Suppressor macrophage treated with lipopolysaccharide for 4 hours (primary cell): ENCODE measurements at places on chromosomes 1 and 21.

DNA sequence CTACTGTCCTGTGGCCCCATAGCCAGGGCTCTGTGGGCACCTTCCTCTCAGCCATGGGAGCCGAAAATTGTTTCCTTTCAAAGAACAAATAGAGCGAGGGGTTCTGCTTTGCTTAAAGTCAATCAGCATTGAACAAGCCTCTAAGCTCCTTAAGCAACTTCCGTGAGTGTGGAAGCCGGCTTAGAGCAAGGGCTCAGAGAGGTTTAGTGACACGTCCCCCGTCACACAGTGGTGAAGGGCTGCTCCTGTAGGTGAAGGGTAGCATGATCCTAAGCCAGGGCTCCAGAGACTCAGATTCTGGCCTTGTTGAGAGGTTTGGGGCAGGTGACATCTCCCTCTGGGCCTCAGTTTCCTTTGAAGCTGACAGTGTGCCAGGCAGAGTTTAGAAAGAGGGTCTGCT is 94.0 kb upstream of the WNT4 start:
- no peak for DNase-seq

DNA sequence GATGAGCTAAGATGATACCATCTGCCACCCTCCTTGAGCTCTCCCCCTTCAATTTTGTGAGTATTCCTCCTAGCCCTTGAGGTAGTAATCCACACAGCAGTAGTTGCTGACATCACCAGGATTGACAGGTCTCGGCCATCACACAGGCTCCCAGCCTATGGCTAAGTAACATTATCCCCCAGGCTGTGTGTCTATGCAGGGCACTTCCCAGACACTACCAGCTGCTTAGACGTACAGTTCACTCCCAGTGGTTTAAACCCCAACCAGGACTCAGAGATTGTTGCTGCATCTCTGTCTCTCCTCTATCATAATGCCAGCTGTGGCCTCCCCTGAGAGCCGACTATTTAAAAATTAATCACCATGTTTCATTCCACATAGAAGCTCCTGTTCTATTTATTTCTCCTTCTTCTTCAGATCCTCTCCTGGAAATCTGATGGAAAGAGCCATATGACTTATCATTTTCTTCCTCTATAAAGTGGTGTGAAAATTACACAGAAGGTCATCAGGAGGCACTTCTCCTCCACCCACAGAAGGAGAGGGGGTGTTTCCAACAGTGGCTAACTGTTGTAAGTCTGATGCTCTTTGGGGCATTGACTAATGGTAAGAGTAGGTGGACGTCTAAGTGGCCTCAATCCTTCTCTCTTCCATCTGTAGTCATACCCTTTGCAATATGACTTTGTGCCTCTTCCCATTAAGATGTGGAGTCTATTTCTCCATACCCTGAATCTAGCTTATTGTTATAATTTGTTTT is 396.3 kb downstream of the SETD4 start:
- DNase-seq: peak; percentile 73

GRCh38 chr1:157469752-157470675 is 82.3 kb downstream of the FCRL5 start:
- peak; percentile 39 for DNase-seq

DNA sequence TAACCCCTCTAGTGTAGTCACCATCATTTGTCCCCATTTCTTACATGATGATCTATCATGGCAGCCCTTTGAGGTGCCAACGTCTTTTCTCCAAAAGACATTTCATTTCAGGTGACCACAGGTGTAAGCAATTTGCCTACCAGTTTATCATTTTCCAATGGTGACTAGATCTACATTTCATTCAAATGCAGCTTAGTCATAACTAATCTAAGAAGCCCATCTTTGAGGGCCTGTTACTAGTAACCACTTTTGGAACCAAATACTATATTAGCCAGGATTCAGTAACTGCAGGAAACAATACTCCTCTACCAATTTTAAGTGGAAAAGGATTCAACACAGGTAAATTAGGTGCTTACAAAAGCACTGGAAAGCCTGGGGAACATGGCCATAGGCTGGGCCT is 30.6 kb upstream of the TMEM54 start:
- DNase-seq: no peak

GRCh38 chr1:248243204-248243603 is 12.0 kb downstream of the OR2M4 start:
- peak; percentile 66 for DNase-seq

DNA sequence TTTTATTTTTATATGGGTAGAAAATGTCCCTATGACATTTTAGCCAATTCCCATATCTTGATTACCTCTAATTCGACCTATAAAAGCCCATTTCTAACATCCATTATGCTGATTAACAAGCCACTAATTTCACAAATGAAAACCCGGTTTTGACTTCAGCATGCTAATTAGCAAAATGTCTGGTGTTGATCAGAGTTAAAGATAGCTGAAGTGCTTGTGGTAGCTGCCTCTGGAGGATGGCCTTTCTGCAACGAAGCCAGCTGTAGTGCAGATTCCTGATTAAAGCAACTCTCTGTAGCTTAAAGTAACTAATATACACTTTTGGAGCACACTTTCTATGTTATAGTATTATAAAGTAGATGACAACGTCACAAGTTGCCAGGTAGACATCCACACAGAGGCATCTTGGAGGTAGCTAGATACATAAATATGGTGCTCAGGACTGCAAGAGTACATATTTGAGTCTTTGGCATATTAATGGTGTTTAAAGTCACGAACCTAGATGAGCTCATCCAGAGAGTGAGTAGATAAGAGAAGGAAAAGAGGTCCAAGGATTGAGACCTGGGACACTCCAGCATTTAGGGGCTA is 239.5 kb downstream of the BRINP2 start:
- no peak for DNase-seq

GRCh38 chr1:17196496-17197185 is 8.3 kb upstream of the PADI1 start:
- no peak for DNase-seq

GRCh38 chr1:211133393-211133835 is 534 bp downstream of the KCNH1 start:
- no peak for DNase-seq

DNA sequence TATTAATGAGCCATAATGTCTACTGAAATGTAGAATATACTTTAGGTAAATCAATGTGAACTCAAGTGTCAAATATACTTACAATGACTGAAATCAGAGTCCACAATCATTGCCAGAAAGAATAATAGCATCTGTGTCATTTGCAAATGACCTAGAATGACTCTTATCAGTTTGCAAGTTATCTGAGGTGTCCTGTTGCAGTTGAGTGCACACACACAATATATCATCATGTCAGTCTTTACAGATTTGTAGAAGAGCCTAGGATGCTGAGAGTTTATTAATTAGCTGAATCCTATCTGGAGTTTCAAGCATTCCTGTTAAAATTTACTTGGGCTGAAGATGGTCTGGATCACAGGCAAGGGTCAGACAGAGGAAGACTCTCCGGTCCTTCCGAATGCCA is 324.0 kb upstream of the GREM2 start:
- no peak for DNase-seq

GRCh38 chr1:3530926-3531818 is 76.7 kb downstream of the ARHGEF16 start:
- peak; percentile 53 for DNase-seq

GRCh38 chr1:52904927-52905698 is 16.4 kb downstream of the ECHDC2 start:
- DNase-seq: no peak

DNA sequence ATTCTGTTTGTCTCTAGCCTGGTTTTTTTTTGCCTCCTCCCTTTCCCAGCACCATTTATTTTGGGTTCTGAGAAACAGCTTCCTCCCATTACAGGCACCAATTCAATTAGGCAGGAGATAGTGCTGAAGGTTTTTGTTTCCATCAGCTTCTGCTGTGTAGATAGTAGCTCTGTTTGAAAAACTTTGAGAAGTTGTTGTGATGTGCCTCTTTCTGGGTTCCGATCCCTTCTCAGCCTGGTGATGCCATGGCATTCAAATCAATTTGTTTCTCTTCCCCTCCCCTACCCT is 109.0 kb downstream of the NFIA start:
- DNase-seq: no peak

- DNase-seq: no peak
These were observed 138.2 kb downstream of the SDCCAG8 start for GRCh38 chr1:243394066-243394465.

DNA sequence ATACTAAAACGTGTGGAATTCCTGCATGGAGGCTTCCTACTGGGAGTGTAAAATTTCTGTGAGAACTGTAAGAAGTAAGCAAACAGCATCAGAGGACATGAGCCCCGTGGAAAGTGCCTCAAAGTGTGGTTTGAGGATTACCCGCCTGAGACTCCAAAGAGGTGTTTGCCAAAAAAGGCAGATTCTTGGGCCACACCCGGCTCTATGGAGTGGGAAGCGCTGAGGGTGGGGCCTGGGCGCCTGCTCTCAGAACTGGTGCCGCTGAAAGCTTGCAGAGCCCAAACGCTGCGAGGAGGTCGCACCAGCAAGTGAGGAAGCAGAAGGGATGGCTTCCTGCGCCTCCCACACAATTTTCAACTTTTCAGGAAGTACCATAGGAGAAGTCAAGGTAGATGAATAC is 43.0 kb upstream of the PSEN2 start:
- peak; percentile 49 for DNase-seq

DNA sequence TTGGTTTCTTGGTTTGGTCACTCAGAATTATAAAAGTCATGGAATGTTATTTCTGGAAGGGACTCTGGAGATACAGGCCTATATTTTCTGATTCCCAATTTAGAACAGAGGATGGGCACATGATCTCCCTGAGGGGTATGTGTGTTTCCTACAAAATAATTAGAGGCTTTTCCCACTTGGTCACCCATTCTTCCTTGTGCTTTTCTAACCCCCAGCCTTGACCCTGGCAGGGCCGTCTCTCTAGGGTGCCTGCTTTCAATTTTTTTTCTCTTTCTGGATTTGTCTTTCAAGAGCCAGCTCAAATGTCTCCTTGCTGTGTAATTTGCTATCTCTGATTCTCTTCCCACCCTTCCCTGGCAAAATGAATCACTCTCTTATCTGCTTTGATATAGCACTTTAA is 131.9 kb downstream of the HLX start:
- DNase-seq: no peak

DNA sequence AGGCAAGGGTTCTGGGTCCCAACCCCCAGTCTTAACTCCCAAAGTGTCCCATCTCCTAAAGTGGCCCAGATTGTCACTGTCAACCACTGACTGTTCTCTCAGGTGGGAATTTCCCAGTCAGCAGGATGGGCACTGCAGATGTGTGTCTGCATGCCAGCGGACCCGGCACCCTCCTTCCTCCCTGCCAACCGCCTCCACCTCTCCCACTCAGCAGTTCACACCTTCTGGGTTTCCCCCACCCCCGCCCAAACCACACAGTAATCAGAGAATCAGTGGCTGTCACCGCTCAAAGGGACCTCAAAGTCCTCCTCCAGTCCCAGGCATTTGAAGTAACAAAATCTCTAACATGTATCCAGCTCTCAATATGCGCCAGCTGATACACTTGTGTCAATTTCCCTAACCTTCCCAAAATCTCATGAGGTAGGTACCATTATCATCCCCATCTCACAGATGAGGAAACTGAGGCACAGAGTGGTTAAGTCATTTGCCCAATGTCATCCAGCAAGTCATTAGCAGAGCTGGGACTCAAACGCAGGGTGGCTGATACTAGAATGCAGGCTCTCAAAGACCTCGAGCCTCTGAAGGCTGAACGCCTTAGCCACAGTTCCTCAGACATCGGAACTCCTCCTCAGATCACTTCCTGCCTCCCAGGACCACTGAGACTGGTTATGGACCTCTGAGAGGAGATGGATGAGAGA is 4.8 kb downstream of the RUNX3 start:
- DNase-seq: no peak

GRCh38 chr1:162656266-162656665 is 24.0 kb downstream of the DDR2 start:
- no peak for DNase-seq

GRCh38 chr1:232335261-232335660 is 294.7 kb downstream of the SIPA1L2 start:
- DNase-seq: no peak

DNA sequence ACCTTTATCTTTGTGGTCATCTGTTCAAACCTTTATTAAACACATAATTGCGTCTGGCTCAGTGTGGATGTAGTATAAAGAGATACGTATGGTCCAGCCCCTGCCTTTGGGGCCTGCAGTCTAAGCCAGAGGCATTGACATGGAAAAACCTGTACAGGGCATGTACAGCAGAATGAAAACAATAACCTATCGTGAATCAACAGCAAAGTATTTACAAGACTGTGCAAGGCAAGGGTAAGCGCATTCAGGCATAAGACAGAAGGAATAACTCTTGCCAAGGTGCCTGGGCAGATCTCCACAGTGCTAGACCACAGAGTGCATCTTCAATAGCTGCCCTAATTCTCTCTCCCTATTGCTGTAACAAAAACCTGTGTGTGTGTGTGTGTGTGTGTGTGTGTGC is 35.5 kb downstream of the KIRREL1 start:
- DNase-seq: no peak

GRCh38 chr1:246008363-246008831 is 498.7 kb downstream of the SMYD3 start:
- no peak for DNase-seq

GRCh38 chr1:176745945-176746344 is 283.0 kb downstream of the PAPPA2 start:
- no peak for DNase-seq

GRCh38 chr1:92951141-92951582 is 10.1 kb downstream of the DIPK1A start:
- peak; percentile 77 for DNase-seq

DNA sequence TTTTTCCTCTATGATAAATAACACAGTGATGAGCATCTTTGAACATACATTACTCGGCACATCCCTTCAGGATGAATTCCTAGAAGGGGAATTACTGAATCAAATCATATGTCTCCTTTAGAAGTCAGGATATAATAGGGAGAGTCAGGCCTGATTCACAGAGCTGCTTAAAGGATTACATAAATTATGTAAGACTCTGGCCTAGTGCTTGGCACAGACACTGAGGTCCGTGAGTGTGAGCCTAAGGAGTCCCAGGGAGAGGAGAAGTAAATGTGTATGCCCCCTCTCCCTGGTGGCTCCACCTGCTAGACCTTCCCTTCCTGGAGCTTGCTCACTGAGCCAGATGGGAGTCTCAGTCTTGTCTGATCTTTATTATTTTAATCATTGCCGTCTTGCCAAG is 8.6 kb upstream of the FOXE3 start:
- no peak for DNase-seq

GRCh38 chr1:51295926-51296325 is 34.4 kb downstream of the TTC39A start:
- no peak for DNase-seq

GRCh38 chr1:156081917-156082308 is 352 bp downstream of the MEX3A start:
- no peak for DNase-seq

- peak; percentile 70 for DNase-seq
These were observed 9.9 kb downstream of the GPR3 start for GRCh38 chr1:27402349-27402754.

DNA sequence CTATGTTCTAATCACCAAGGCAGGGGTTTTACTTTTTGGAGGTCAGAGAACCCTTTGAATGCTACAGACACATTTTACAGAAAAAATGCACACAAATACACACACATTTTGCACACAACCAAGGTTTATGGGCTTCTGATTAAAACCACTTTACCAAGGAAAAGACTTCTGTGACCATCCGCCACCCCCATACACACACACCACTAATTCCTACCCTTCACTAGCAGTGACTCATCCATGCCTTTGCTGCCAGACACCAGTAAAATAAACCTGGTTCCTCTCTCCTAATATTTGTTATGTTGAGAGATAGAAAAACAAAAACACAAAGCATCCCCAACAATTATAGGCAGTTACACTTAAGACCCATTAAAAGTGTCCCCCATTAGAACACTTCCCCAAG is 12.9 kb downstream of the PIGM start:
- peak; percentile 9 for DNase-seq

- peak; percentile 78 for DNase-seq
These were observed 6.5 kb upstream of the ATP1A2 start for GRCh38 chr1:160108888-160109662.

- peak; percentile 71 for DNase-seq
These were observed 776 bp upstream of the TNFRSF9 start for GRCh38 chr1:7941437-7941793.
